ENCODE measurements at places on chromosomes 13 and 19.

DNA sequence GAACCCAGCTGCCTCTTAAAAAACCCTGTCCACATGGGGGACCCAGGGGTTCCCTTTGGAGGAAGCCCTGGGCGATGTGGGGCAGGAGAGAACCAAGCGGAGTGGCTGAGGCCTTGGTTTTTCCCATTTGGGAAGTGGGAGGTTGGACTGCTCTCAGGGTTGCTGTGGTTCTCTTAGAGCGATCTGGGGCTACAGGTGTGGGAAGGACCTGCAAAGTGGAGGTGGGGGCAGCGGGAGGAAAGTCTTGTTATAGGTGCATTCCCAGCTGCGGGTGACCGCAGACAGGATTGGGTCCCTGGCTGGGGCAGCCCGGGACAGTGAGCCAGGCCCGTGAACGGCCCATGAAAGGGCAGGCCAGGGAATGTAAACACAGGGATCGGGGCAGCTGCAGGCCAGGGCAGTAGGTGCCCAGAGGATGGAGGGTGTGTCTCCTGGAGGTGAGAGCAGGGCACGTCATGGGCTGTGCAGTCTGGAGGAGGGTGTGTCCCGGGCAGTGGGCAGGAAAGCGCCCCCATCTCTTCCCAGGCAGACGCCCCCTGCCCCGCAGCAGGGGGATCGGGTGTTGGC is 814 bp downstream of the SLC25A23 start:
- no peak for DNase-seq

DNA sequence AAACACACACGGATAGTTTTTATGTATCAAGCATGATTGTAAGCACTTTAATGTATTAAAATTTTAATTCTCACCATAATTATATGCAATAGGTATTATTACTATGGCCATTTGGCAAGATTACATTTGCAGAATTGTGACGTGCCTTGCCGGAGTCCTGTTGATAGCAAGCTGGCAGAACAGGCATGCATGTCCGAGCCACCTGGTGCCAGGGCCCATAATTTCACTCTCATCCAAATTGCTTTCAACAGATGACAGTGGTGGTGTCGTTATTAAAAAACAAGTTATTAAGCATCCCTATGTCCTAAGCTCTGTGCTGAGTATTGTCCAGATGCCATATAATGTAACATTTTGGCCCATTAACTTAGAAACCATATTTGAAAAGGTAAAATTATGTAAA is 374.3 kb downstream of the FOXO1 start:
- DNase-seq, result no peak

GRCh38 chr13:73421310-73421912 is 362.6 kb downstream of the KLF5 start:
- no peak for DNase-seq

DNA sequence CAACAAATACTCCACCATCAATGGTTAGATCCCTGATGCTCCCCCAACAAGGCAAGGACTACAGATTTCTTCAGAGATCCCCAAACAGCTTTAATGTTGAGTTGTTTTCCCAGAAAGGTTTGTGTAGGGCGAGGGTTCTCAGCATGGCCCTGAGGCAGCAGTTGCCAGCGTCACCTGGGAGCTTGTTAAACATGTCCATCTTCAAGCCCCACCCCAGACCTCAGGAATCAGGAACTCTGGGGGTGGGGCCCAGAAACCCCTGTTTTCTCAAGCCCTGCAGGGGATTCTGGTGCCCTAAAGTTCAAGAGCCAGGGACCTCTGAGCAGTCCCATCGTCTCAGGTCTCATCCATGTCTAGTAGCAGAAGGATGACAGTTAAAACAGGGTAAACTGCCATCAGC is 9.6 kb downstream of the EFNB2 start:
- no peak for DNase-seq

DNA sequence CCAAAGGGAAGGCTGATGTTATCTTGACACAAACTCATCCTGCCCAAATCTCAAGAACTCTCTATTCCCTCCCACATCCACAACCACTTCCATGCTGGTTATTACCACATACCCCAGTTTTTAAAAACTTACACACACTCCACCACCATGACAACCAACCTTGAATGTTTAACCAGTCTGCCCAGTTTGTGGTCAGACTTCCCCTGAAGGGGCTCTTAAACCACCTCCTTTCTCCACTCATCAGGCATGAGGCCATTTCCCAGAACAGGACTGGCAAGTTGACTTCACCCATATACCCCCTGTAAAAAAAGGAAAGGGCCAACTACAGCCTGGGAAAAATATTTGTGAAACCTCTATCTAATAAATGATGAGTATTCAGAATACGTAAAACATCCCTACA is 12.4 kb upstream of the ZSCAN4 start:
- no peak for DNase-seq

- no peak for DNase-seq
These were observed 2.2 kb downstream of the CLIP3 start for GRCh38 chr19:36030264-36031148.

GRCh38 chr13:93066187-93066586 is 160.4 kb upstream of the GPC6 start:
- no peak for DNase-seq

- no peak for DNase-seq
These were observed 1.1 kb upstream of the ACP5 start for GRCh38 chr19:11578258-11579142.

GRCh38 chr19:30061223-30062064 is 119.4 kb downstream of the URI1 start:
- no peak for DNase-seq

DNA sequence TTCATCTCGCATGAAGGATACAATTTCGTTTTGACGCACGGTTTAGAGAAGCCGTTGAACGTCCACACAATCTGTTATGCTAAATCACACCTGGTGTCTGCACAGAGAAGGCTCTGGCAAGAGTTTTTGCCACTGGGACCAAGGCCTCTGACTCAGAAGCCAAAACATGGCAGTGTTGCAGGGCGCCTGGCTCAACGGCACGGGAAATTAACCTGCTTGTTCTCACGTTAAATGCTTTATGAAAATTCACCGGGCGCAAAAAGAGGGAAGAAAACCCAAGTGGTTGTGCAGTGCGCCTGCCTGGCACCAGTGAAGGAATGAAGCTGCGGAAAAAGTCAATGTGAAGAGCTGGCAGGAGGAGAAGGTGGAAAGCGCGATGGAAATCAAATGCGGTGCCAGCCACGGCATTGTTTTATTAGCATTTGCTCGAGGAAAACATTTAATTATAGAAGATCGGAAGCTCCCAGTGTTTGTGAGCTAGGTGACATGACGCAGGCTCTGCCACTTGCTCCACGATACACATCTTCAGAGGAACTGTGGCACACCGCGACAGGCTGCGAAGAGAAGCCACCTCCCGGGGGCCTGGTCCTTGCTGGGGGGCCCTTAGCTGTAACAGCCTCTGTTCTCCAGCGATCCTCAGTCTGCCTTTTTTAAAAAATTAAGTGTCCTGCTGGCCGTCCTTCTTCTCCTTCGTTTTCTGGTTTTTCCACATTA is 126.2 kb downstream of the ZIC5 start:
- DNase-seq, result no peak

GRCh38 chr19:29467824-29468401 is 57.9 kb upstream of the VSTM2B start:
- DNase-seq, result no peak

Data from AG04449 (cell line).